Endothelial cell (in vitro differentiated cells): ENCODE measurements at places on chromosomes 7 and 10. TPM values are rescaled to one million over a fixed set of nuclear protein-coding genes. Genes with fewer than 3 reads are reported as not detected.

Gene C7orf57
- not detected for total RNA-seq

Gene MBL2
- total RNA-seq: not detected

Gene CYP3A4
- not detected for total RNA-seq

Gene TDRD1
- total RNA-seq: 0.18 TPM

Gene STEAP1B
- total RNA-seq: 5.6 TPM

Gene ACTL6B
- not detected for total RNA-seq

Gene RPA3
- 23.6 TPM for total RNA-seq

Gene DENND10
- 40.6 TPM for total RNA-seq

Gene CTAGE15
- 0.31 TPM for total RNA-seq

Gene IRF5
- total RNA-seq: 3.9 TPM

Gene LMBR1
- 159 TPM for total RNA-seq

Gene CISD1
- 38.1 TPM for total RNA-seq

Gene NPSR1
- not detected for total RNA-seq

Gene FBH1
- 95.2 TPM for total RNA-seq

Gene PLEKHA8
- total RNA-seq: 43.8 TPM

Gene ZFAND4
- 11.9 TPM for total RNA-seq
